Body of pancreas (tissue), 4 donors: ENCODE measurements at places on chromosomes 2 and 18.
A peak's percentile ranks its signal among the peaks of the same experiment; 100 is the strongest.

DNA sequence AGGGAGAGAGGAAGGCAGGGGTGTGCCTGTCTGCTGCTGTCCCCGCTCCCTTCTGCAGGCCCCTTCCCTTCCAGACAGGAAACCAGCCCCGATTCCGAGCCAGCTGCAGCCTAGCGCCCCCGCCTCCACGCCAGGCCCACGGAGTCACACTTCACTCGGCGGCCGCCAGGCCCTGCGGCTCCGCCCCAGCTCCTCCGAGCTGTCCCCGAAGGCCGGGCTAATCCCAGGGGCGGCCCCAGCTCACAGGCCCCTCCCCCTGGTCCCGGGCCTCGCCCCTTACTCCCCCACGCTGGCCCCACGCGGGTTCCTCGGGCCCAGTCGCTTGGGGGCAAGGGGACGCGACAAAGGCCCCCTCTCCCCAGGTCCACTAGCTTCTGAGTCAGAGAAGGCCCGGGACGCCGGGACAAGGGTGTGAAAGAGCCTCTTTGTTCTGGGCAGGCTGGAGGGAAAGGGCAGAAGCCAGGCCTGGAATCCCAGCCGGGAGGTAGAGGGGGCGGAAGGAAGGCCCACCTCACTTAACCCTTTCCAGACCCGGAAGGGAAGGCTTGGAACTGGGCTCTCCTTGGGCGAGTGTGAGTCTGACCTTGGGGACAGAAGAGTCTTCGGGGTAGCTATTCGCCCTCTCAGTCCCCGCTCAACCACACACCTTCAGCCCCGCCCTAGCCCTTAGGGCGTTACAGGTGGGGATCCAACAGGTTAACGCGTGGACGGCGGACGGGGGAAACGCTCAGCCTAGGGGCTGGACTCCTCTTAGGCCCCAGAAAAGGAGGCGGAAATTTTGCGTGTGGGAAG, 1.2 kb downstream of the RTKN start:
- H3K36me3 ChIP-seq: no peaks in the 10 kb centered on the region
- peak; percentile 88 for DNase-seq
- peaks cover 39% of the 10 kb centered on the region for H3K4me1 ChIP-seq
- H3K4me3 ChIP-seq: peak overlapping the region; percentile 26
- no peaks in the 10 kb centered on the region for H3K27me3 ChIP-seq

- no peak overlapping the region for H3K27ac ChIP-seq
- H3K4me1 ChIP-seq: no peaks in the 10 kb centered on the region
- H3K27me3 ChIP-seq: no peaks in the 10 kb centered on the region
- no peak for DNase-seq
- H3K36me3 ChIP-seq: no peaks in the 10 kb centered on the region
These were observed 10.7 kb upstream of the WDSUB1 start for GRCh38 chr2:159297042-159297707.

DNA sequence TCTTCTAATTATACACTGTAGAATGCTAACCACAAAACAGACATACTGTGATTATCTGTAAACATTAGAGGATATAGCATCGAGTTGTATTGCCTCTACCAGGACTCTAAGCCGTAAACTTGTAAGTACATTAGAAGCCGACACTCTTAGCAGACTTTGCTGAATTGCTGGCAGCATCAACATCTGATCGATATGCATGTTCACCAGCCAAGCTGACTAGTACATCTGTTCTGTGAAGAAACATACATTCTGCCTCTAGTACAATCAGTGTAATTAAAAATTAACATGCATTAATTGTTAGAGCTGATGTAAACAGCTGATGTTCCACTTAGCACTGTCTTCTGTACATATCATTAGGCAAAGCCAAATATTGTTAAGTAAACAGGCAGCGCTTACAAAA, 502.2 kb downstream of the NR4A2 start:
- H3K4me1 ChIP-seq: peaks cover 6% of the 10 kb centered on the region
- no peak overlapping the region for H3K4me3 ChIP-seq
- no peak overlapping the region for H3K27ac ChIP-seq
- H3K36me3 ChIP-seq: no peaks in the 10 kb centered on the region
- no peaks in the 10 kb centered on the region for H3K27me3 ChIP-seq

DNA sequence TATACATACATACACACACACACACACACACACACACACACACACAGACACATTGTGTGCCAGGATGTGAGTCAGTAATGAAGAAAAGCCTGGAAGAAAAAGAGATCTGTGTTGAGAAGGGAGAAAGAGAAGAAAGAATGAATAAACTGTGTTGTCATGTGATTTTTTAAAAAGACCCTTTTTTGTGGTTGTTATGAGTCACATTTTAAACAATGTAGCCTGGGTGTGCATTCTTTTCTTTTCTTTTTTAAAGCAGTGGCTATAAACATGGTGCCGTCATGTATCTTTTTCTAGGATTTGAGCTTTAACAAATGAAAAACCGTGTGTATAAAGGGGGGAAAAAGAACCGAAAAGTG, 87.2 kb downstream of the NRP2 start:
- no peak overlapping the region for H3K4me3 ChIP-seq
- no peaks in the 10 kb centered on the region for H3K4me1 ChIP-seq
- no peak for DNase-seq
- peaks cover under 1% of the 10 kb centered on the region for H3K27me3 ChIP-seq
- H3K27ac ChIP-seq: no peak overlapping the region

- H3K4me3 ChIP-seq: no peak overlapping the region
- no peaks in the 10 kb centered on the region for H3K27me3 ChIP-seq
- no peaks in the 10 kb centered on the region for H3K36me3 ChIP-seq
- peaks cover 6% of the 10 kb centered on the region for H3K4me1 ChIP-seq
- no peak overlapping the region for H3K27ac ChIP-seq
These were observed 28.8 kb upstream of the WDR75 start for GRCh38 chr2:189412330-189412953.

DNA sequence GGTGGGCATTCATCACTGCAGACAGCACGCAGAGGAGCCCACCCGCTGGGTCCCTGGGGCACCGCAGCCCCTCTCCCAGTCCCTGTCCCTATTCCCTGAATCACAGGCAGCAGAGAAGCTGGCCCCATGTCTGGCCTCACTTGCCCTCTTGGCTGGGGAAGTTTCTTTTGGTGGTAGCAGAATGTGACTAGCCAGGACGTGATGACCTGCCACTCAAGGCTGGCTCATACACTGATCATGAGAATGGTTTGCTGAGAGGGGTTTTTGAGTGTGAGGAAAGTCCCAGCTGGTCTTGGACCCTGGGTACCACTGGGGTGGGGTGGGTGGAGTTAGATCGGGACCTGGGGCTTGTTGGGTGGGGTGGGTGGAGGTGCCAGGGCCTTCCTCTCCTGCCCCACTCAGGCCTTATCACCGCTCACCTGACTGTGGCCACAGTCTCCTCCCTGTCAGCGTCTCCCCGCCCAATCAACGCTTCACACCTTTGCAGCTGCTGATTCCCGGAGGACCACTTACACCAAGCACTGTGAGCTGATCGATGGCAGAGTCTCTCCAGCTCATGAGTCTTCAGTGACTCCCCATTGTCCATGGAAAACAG, 28.9 kb upstream of the FOSL2 start:
- H3K27ac ChIP-seq: no peak overlapping the region
- no peak overlapping the region for H3K4me3 ChIP-seq
- H3K27me3 ChIP-seq: no peaks in the 10 kb centered on the region
- H3K36me3 ChIP-seq: no peaks in the 10 kb centered on the region
- no peaks in the 10 kb centered on the region for H3K4me1 ChIP-seq

- no peak overlapping the region for H3K4me3 ChIP-seq
- peak; percentile 31 for DNase-seq
- H3K36me3 ChIP-seq: no peaks in the 10 kb centered on the region
- H3K4me1 ChIP-seq: no peaks in the 10 kb centered on the region
These were observed 69.8 kb downstream of the NFATC1 start for GRCh38 chr18:79465392-79465991.

- H3K27me3 ChIP-seq: no peaks in the 10 kb centered on the region
- H3K27ac ChIP-seq: no peak overlapping the region
- no peak for DNase-seq
- H3K36me3 ChIP-seq: no peaks in the 10 kb centered on the region
- no peaks in the 10 kb centered on the region for H3K4me1 ChIP-seq
- H3K4me3 ChIP-seq: no peak overlapping the region
These were observed 162.9 kb upstream of the KYNU start for GRCh38 chr2:142714600-142714999.

GRCh38 chr2:196279541-196279940, 108.2 kb upstream of the STK17B start:
- no peaks in the 10 kb centered on the region for H3K27me3 ChIP-seq
- H3K36me3 ChIP-seq: no peaks in the 10 kb centered on the region
- H3K4me1 ChIP-seq: peaks cover 5% of the 10 kb centered on the region
- H3K4me3 ChIP-seq: no peak overlapping the region
- no peak overlapping the region for H3K27ac ChIP-seq

DNA sequence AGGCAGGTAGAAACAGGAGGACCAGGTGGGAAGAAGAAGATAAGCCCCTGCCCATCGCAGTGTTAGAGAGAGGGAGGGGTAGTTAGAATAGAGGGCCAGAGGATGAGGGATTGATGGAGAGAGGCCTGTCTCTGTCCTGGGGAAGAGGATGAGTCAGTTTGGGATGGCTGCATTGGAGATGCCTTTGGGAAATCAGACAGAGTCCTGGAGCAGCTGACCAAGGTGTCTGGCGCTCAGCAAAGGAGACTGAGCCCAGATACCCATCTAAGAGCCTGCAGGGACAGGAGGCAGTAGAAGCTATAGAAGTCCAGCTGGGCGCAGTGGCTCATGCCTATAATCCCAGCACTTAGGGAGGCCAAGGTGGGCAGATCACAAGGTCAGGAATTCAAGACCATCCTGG, 177.8 kb upstream of the HAAO start:
- no peak overlapping the region for H3K4me3 ChIP-seq
- H3K27me3 ChIP-seq: no peaks in the 10 kb centered on the region
- H3K27ac ChIP-seq: no peak overlapping the region
- peaks cover 9% of the 10 kb centered on the region for H3K4me1 ChIP-seq
- H3K36me3 ChIP-seq: no peaks in the 10 kb centered on the region

GRCh38 chr18:54939361-54939917, 19.8 kb downstream of the CCDC68 start:
- no peak for DNase-seq
- no peaks in the 10 kb centered on the region for H3K36me3 ChIP-seq
- H3K27me3 ChIP-seq: no peaks in the 10 kb centered on the region
- H3K27ac ChIP-seq: no peak overlapping the region

GRCh38 chr2:164784376-164784775, 57.2 kb downstream of the COBLL1 start:
- no peaks in the 10 kb centered on the region for H3K36me3 ChIP-seq
- H3K27me3 ChIP-seq: no peaks in the 10 kb centered on the region
- no peak overlapping the region for H3K27ac ChIP-seq
- no peak overlapping the region for H3K4me3 ChIP-seq
